ENCODE measurements at places on chromosomes 13 and 19.
A peak's percentile ranks its signal among the peaks of the same experiment; 100 is the strongest.

DNA sequence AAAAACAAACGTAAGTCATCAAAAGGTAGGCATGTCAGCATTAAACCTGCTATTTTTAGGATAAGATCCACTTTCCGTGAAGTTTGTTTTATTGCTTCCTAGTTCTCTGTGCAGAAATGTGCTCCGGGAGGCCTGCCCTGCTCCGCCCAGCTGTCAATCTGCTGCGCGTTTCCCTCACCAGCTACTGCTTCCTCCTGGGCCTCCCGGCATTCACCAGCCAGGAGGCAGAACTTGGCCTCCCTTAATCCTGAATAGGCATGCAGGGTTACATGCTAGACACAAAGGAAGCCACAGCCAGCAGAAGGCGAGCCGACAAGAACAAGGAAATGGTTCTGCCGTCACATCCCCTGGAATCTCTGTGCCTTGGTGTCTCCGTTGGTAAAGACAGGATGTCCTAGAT, 386.2 kb downstream of the IRS2 start:
- DNase-seq, result no peak

DNA sequence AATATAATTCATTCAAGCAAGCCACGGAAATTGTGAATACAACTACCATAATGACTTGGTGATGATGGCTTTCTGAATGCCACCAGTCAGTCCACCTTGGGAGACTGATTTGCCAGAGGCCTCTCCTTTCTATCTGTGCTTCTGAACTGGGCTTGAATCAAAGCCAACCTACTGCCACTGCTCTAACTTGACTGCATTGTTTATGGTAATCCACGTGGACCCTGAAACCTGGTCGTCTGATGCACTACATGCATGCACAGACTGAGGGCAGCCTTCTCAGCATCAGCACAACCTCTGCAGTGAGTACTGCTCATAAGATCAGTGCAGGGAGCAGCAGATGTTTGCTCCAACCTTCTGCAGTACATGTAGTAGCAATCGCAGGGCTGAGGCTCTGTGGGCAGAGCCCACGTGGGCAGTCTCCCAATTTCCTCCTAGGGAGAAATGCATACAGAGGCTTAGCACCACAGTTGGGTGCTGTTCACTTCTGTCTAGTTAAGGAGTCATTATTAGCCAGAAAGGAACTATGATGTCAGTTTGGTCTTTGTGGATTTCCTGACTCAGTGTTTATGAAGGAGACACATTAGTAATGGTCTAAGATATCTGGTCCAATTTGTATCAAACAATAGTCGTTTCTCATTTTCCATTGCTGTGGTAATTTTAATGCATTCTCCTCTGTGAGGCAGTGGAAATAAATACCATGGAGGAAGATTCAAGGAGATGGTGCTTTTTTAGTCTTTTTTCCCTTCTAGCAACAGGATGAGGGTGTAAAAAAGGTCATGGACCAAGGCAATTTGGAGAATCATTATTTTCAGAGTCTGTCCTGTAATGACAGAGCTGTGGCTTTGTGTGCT, 82.5 kb downstream of the AKAP11 start:
- peak; percentile 65 for DNase-seq

GRCh38 chr19:44308011-44308410, 3.2 kb upstream of the ZNF235 start:
- DNase-seq, result no peak

- no peak for DNase-seq
These were observed 2.3 kb upstream of the TMEM91 start for GRCh38 chr19:41373993-41374392.

- DNase-seq, result no peak
These were observed 3.6 kb downstream of the CEACAM20 start for GRCh38 chr19:44525721-44526430.

DNA sequence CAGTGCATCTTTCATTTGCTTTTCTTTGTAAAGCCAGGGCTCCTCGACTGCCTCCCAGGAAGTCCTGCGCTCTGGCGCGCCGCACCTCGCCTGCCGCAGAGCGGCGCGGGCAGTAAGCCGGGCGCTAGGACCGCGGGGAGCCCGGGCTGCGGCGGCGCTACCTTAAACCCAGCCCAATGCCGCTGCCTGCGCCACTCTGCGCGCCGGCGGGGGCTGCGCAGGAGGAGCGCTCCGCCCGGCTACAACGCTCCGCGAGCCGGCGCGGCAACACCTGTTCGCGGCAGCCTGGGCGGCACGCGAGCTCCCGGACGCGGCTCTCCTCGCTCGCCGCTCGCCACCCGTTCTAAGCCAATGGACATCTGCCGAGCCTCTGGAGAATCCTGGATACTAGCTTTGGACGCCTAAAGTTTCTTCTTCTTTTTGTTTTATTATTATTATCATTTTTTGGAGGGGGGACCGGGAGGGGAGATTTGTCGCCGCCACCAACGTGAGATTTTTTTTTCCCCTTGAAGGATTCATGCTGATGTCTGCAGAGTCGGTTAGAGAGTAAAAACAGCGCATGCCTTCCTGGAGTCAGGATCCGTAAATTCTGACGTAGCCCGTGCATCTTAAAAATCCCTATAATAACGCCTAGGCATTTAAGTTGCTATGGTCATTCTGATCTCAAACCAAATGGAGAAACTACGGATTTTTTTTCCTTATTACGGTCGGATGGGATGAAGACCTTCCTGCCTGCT, at the start of gene FGF9:
Gene FGF9, plus strand, starts transcription at position 191 of the 737 bp plus-strand sequence. CDS start 840 bp downstream, outside the sequence.
- DNase-seq, result peak; percentile 82

GRCh38 chr19:51771376-51772130, 10.6 kb downstream of the FPR2 start:
- DNase-seq, result no peak
